ENCODE measurements at places on chromosomes 4 and X.

DNA sequence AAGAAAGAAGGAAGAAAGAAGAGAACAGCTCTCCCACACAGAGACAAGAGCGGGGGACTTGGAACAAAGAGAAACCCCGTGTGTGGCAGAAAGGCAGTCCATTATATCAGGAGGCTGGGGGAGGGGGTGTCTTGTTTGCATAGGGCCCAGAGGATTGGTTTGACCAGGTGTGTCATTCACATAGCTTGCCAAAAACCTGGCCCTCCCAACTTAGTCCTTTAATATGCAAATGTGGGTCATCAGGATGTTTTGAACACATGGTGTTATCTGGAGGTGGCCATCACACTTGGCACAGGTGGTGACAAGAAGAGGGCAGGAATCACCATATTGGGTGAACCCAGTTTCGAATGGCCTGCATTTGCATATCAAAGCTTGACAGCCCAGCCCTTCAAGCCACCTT lies 111.7 kb downstream of the LINC00632 start:
- no peak for DNase-seq

DNA sequence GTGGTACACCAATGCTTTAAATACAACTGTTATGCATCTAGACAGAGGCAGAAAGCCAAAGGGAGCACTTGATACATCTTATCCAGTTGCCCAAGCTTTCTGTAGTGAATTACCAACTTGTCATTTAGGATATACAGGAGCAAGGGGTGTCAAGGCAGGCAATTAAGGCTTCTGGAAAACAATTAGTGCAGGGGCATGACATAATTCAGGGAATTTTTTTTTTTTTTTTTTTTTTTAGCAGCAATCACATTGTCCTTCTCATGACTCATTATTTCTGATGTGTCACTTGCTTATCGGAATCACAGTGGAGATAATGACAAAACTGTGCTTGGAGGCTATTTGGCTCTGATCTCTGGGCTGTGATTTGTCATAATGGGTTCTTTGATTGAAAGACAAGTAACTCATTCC lies 259.5 kb downstream of the ARHGAP24 start:
- no peak for DNase-seq

DNA sequence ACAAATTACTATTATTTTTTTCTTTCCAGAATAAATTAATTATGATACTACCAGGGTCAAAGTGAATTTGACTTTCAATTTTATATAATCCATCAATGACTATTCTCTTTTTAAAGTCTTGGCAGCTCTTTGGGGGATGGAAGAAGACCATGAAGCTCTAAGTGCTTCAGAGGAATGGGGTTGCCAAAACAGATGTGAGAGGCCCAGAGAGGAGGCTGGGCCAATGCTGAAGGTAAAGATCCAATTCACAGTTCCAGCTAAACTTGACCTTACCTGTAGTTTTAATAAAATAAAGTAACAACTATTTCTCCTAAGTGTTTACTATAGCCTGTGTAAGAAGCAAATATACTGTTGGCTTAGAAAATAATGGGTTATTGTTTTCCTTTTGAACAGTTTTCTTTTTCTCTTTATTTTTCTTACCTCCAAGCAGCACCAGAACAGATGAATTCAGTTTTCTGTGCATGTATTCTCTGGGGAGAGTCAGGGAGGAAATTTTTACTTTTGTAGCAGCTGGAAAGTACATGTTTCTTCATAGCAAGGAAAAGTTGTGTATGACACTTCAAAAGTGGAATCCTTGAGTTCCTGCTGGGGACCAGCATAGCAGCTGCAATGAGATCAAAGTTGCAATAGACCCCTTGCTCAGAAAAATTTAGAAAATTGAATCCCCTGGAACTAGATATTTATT lies 104.9 kb downstream of the CEP44 start:
- DNase-seq, result no peak

DNA sequence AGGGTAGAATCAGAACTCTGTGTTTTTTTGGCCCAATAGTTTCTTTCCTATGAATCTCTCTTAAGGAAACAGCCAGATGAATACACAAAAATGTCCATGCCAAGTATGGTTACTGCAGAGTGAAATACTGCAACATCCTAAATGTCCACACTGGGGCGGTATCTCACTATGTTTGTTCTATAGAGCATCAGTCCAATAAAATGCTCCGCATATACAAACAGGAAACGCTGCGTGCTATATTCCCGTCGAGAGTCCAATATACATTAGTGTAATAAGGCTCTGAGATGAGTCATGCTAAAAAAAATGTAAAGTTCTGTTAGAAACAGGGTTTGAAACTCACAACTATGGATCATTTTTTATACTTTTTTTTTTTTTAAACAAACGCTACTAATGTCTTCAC lies 72.9 kb upstream of the ENOX2 start:
- no peak for DNase-seq

DNA sequence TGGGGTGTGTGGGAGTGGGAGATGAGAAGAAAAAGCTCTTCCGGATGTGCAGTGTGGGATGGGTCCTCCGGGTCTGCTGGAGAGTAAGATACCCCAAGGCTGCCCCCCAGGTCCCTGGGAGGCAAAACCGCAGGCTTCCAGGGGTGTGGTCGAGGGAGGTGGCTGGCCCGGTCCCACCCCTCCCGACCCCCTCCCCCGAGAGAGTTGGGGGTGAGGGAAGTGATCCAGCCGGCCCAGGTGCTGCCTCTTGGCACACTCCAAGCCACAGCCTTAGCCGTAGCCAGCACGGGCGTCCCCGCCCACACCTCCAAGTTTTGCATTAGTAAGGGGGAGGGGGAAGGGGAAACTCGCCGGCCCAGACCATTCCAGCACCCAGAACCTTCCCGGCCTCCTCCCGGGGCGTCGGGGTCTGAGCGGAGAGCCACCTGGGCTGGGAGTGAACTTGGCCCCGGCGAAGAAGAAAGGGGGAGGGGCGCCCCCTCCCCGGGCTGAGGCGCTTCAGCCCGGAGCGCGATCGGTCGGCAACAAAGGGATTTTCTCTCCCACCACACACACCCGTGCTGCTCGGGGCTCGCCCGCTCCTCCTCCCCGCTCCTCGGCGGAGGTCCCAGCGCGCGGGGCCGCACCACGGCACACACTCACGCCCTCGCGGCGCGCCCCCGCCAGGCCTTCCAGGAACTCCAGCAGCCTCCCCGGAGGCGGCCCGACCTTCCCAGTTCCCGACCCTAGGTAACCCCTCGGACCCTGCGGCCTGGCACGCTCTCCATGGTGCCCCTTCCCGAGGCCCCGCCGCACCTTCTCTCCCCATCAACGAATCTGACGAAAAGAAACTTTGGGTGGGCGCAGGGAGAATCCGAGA lies 14.4 kb downstream of the BCOR start:
- DNase-seq, result no peak

DNA sequence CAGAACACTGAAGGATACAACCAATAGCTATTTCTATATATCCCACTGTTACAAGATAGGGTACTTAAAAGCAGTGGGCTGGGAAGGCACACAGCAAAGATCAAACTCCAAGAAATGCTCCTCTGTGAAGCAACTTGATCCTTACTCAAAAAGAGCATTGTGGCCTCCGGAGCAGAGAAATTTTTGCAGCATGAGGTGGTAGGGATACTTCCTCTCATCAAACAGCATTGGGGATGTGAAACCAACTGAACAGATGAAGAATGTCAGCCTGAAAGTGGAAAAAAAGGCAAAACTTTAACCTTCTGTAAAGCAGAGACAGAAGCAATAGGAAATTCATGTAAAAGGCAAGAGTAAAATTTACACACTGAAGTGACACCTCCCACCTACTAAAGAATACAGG lies 92.2 kb downstream of the HUWE1 start:
- no peak for DNase-seq

- no peak for DNase-seq
These were observed 43.3 kb downstream of the RHOH start for GRCh38 chr4:40240040-40240653.

GRCh38 chr4:3174371-3175338 lies 74.3 kb upstream of the MSANTD1 start:
- DNase-seq, result no peak

DNA sequence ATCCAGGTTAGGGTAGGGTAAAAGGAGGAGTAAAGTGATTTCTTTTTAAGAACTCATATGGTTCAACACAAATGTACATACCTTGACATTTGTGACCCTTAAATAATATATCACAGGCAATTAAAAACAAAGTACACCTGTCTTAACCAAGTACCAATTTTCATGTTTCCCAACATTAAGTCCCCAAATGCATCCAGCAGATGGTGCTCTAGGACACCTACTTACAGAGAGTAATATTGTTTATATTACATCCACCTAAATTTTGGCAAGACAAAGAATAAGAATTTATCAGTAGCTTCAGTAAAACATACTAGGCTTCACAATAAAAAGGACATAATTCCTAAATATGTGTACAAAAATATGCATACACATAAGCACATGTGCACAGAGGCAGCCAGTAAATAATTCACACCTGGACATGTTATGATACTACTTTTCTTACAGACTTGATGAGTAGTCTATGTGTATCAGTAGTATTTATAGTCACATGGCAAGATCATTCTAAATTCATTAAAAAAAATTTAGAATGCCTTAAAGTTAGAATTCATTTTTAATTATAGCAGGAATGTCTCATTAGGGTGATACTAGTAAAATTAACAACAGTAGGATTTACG lies 219.7 kb downstream of the DCLK2 start:
- no peak for DNase-seq

DNA sequence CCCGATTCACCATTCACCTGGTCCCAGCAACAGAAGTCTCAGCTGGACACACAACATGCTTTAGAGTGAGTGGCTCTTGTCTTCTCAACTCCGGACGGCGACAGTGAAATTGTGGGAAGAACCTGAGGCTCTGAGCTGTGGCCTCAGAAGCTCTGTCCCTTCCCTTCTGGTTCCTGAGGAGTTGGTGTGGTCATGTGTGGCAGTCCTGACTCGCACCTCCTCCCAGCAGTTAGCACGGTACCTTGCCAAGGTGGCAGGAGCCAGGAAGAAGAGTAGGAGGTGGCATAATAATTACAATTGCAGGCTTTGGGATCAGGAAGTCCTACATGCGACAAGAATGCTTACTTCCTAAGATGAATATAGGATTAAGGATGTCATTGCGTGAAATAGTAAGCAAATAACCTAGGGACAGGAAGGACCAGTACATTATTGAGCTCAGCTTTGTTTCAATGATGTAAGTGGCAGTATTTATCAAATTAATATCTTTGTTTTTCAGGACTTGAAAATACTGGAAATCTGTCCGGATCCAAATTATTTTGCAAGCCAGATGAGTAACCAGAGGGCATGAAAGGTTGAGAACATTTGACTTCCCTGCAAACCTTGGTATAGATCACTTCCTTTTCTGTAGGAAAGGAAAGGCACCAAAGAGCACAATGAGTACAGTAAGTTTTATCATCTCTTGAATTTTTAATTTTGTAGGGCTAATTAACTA lies 21.1 kb downstream of the RNF4 start:
- no peak for DNase-seq
